RCC 7860 (cell line): ENCODE measurements at places on chromosomes 5 and 9.
A peak's percentile ranks its signal among the peaks of the same experiment; 100 is the strongest.

DNA sequence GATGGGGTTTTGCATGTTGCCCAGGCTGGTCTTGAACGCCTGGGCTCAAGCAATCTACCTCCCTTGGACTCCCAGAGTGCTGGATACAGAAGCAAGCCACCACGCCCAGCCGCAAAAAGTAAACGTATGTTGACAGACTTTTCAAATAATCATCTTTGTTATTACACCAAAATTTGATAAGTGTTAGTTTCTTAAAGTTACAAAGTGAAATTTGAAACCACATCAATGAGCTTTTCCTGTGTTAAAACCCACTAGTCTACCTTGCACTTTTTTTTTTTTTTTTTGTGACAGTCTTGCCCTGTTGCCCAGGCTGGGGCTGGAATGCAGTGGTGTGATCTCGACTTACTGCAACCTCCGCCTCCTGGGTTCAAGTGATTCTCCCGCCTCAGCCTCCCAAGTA, 29.9 kb downstream of the SPACA9 start:
- no peak for DNase-seq

GRCh38 chr5:59326596-59326995, 566.9 kb downstream of the PDE4D start:
- DNase-seq = no peak

DNA sequence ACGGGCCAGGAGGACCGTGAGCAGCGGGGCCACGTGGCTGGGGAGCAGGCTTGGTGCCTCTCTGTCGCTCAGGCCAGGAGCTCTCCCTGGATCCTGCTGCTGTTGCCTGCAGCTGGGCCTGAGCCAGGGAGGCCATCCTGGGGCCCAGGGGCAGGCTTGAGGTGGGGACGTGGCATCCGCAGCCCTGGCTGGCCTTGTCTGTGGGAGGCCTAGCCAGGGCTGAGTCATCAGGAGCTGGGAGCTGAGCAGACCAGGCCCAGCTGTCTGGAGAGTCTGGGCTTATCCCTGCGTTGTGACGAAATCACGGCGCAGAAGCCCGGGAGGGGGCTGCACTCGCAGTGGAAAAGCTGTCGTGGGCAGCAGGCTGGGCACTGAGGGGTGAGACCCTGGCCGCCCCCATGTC, 138.8 kb upstream of the COL5A1 start:
- DNase-seq = peak; percentile 96

DNA sequence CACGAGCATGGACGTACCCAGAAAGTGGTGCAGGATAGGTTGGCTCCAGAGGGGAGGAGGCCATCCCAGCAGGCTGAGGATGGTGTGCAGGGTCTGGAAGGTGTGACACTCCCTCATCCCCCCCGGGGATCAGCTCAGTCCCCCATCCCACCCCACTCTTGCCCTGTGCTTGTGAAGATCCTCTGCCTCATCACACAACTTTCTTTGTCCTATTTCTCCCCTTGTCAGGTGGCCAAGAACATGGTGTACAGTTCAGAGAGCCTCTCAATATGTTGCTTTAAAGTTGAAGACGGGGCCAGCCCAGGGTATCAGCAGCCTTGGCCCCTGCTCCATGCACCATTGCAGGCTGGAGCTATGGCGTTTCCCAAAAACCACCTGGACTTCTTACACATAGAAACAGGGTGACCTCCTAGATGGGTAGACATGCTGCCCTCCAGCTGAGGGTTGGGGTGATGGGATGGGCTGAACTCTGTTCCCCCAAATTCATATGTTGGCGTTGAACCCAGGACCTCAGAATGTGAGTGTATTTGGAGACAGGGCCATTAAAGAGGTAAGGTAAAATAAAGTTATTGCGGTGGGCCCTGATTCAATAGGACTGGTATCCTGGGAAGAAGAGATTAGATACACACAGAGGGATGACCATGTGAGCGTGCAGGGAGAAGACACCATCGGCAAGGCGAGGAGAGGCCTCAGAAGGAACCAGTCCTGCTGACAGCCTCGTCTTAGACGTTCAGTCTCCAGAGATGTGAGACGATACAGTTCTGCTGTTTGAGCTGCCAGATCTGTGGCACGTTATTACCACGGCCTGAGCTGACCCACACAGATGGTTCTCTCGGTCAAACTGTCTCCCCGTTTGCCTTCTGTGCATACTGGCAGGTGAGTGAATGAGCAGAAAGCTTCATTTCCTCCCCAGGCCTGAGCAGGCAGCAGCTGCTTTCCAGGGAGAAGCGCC, 272.5 kb downstream of the GADD45G start:
- DNase-seq = no peak

GRCh38 chr9:107218829-107219485, 64.1 kb upstream of the RAD23B start:
- no peak for DNase-seq

GRCh38 chr5:124132843-124133242, 613.6 kb downstream of the ZNF608 start:
- DNase-seq = no peak

- DNase-seq = peak; percentile 20
Measured at GRCh38 chr5:160547061-160547460, 125.4 kb downstream of the PTTG1 start.

GRCh38 chr5:21168557-21168956, 1180.6 kb upstream of the CDH18 start:
- DNase-seq = no peak

DNA sequence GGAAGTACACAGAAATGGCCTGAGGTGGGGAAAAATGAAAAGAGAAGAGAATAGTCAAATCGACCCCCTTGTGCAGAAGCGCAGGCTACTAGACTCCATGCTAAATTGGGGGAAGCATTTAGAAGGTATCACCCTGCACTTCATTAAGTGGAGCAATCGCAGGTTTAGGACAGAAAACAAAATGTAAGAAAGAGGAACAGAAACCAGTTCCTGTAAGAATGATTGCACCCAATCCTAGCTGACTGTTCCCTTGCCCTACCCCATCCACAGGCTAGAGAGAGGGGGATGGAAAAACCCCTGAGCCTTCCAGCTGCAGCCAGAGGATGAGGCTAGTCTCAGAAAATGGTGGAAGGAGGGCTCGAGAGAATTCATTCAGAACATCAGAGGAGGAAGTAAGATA, 23.9 kb upstream of the PPP1R2B start:
- no peak for DNase-seq

DNA sequence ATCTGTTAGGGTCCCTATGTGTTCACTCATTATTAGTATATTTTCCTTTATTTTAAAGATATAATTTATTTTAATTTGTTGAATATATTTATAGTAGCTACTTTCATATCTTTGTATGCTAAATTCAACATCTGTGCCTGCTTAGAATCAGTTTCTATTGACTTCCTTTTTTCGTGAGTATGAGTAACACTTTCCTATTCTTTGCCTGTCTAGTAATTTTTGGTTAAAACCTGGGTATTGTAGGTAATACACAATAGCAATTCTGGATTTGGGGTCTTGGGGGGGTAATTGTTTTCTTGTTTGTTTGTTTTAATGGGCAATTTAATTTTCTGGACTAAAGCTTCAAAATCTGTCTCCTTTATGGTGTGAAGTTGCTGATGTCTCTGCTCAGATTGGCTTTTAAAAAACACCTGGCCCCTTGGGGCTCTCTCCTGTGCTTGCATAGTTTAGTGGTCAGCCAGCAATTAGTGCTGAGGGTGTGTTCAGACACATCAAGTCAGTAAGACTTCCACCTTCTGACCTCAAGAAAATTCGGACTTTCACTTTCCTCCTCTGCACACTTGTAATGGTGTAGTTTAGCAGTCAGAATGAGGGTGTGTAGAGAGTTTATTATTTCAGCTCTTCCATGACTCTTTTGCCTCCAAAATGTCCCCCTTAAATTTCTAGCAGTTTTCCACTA, 124.4 kb upstream of the MAP1B start:
- no peak for DNase-seq

- no peak for DNase-seq
Measured at GRCh38 chr5:151587796-151588555, 3.2 kb downstream of the FAT2 start.

DNA sequence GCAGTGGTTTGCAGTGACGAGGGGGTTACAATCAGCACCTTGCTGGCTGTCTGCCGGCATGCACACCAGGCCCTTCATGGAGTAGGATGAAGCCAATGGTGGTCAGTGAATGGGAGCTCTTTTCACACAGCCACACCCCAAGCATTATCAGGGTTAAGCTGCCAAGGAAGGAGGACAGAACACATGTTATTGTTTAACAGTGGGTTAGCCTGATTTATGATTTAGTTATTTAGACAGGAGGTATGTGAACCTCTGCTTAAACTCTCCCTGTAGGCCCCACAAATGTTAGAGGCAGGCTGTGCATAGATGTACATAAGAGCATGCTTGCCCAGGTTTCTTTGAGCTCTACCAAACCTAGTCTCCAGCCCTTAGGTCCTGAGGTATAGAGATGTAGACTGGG, 262.9 kb downstream of the SPOCK1 start:
- no peak for DNase-seq

DNA sequence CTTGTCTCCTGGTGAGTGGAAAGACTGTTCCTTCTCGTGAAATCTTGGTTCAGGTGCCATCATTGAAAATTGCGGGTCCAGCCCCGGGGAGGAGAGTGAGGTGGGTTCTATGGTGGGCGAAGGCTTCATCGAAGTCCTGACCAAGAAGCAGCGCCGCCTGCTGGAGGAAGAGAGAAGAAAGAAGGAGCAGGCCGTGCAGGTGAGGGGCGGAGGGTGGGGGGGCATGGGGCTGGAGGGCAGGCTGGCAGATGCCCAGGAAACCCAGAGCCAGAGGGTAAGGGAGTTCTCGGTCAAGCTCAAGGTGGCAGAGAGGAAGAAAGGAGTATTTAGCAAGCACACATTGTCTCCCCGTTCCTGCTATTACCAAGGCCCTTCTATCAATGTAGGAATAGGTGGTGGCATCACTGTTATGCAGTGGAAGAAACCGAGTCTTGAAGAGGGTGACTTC, 24.3 kb upstream of the POMT1 start:
- no peak for DNase-seq

- DNase-seq = peak; percentile 5
Measured at GRCh38 chr9:35070823-35071813, 1.3 kb downstream of the VCP start.

GRCh38 chr5:127280491-127281220, 9.9 kb upstream of the MEGF10 start:
- no peak for DNase-seq

GRCh38 chr9:14981291-14981950, 71.2 kb upstream of the FREM1 start:
- DNase-seq = no peak

DNA sequence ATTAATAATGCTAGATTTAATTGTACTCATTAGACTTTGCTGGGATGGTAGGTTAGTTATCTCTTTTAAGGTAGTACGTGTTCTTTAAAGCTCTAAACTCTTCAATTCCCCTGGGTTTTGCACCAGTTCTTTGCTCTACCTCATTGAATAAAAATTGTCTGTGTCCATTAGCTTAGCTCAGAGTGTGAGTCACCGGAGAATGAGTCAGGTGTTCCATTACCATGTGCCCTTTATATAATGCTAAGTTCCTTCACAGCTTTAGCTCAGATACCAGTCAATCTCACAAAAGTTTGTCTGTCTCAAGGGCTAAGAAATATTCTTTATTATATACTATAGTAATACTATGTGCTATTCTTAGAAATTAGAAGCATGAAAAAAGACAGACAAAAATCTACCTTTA, 339.4 kb downstream of the PRELID2 start:
- DNase-seq = peak; percentile 78

DNA sequence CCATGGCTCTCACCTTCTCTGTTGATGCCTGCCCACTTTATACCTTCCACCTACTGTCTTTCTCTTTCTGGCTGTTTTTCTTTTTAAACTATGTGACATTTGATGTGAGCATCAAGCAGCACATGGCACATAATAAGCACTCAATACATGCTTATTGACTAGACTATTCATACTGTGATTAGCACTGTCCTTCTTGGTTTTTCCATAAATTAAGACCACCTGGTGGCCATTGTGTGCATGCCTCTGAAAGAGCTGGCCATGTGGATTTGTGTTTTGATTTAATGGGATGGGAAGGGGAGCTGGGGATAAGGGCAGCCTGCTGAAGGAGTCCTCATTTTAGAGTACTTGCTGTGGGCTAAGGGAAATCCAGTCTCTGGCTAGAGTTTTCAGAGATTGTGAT, 79.4 kb downstream of the ARHGEF28 start:
- DNase-seq = no peak

- DNase-seq = no peak
Measured at GRCh38 chr9:137457406-137458193, 1.5 kb downstream of the NSMF start.

GRCh38 chr5:95969651-95970358, 8.2 kb upstream of the ELL2 start:
- no peak for DNase-seq

DNA sequence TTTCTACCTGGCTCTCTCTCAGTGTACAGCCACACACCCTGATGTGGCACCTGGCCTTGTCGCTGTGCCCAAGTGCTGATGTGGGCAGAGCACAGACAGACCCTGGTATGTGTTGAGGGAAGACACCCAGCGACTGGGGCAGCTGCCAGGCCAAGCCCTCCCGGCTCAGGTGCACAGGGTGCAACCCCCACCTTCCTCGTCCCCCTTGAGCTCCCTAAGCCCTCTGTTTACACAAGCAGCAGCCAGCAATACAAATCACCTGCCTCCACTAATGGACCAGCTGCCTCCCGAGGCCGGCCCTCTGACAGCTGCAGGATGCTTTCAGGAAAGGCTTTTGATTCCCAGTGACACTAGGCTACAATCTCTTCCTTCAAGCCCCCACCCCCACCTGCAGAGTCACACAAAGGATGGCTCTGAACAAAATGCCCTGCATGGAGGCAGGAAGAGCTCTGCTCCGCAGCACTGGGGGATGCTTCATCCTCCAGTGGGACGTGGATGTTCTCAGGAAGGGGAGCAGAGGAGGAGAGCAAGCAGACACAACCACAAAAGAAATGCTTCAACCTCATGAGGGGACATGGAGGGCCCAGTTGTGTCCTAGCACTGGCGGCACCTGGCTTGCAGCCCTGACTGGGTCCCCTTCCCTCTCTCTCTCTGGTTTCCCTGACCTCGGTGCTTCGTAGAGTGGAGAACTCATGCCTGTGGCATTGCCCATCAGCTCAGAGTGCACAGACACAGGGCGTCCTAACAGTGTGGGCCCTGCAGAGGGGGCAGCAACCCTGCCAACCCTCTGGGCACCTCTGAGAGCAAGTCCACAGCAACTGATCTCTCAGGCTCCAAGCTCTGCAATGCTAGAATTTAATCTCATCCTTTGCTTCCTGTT, 140.8 kb downstream of the BARX1 start:
- DNase-seq = no peak

- no peak for DNase-seq
Measured at GRCh38 chr5:51566953-51567352, 183.7 kb downstream of the ISL1 start.

GRCh38 chr9:116491659-116492058, 195.4 kb upstream of the TRIM32 start:
- DNase-seq = no peak

GRCh38 chr5:113846941-113847340, 333.4 kb downstream of the YTHDC2 start:
- no peak for DNase-seq

DNA sequence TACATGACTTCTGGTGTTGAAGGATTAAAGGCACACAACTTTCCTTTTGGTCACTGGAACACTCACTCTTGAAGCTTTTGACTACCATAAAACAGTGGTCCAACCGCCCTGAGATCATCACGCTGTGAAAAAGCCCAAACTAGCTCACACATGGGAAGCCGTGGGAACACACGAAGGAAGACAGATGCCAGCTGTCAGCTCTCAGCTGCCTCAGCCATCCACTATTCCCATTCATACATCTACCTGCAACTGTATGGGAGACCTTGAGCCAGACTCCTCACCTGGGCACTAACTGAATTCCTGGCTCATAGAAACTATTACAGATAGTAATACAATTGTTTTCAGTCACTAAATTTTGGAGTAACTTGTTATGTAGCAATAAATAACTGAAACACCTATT, 246.1 kb downstream of the MSX2 start:
- no peak for DNase-seq

GRCh38 chr5:84301535-84301934, 83.1 kb downstream of the EDIL3 start:
- DNase-seq = peak; percentile 37
